ENCODE measurements at places on chromosomes 2 and 18. TPM values are rescaled to one million over a fixed set of nuclear protein-coding genes. Genes with fewer than 3 reads are reported as not detected.
A peak's percentile ranks its signal among the peaks of the same experiment; 100 is the strongest.

DNA sequence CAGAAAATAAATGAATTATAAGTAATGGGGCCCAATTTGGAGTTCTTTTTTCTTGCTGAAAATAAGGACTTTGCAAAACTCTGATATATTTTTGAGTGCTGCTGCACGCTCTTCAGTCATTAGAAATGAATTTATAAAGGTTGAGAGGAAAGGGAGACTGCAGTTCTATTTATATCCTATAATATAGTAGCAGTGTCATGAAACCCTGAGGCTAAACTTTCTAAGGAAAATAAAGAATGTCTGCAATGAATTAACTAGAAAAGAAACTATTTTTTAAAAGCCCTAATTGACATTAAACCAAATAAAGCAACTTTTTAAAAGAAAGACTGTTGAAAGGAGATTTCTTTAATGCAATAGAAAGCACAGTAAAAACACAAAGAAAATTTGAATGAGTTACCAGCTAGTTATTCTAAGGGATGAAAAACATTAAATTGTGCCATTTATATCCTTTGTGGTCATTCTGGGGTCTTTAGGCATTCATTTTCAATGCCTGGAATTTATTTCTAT lies 1072.8 kb upstream of the TMEFF2 start:
- no peaks in the 10 kb centered on the region for H3K27me3 ChIP-seq
- H3K4me1 ChIP-seq: no peaks in the 10 kb centered on the region
- H3K27ac ChIP-seq: no peak overlapping the region
- H3K36me3 ChIP-seq: no peaks in the 10 kb centered on the region

DNA sequence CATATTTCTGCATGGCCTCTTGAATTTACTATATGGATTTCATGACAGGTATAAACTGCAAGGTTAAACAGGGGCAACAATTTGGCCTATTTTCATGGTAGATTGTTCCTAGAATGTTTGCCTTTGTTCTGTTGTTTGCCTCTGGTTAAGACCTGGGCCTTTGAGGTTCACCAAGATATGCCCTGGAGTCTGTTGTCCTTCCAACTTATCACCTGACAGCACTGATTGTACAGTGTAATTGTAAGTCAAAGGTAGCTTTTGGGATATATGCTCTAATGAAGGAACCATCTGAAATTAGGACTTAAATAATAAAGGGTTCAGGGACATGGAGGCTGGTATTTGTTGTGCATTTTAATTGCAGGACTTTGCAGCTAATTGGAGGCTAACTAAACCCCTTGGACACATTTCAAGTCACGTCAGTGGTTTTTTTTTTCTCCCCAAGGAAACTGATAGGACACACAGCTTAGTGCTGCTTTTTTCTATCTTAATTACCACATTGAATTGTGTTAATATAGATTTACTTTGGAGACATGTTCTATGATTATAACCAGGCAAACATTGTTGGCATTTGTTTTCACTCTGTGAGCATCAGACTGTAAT lies 771.2 kb upstream of the LINC00305 start:
- no peaks in the 10 kb centered on the region for H3K4me1 ChIP-seq
- H3K27me3 ChIP-seq: no peaks in the 10 kb centered on the region
- no peak overlapping the region for H3K27ac ChIP-seq
- no peaks in the 10 kb centered on the region for H3K36me3 ChIP-seq

DNA sequence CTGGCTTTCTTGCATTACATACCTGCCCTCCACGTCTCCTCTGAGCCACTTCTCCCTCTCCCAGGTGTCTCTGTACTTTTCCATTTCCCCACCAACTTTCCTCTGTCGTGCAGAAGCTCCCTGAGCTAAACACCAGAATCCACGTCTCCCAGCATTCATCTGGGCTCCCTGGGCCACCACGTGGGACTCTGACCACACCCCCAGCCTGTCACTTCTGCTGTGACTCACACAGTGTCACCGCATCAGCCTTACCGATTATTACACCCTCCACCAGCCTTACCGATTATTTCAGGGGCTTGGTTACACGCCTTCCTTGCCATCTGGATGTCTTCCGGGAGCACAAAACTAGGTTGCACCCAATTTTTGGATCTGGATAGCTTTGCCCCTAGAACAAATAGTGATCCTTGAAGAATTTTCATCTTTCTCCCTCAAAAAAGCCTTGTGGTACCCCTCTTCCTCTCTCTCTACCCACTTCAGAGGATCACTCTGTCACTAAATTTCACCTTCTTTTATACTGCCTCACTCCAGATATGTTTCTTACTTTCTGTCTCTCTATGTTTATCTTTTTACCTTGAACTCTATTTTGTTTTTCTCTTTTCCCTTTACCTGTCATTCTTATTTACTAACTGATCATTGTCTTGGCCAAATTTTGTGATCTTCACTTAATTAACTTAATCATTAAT lies 136.9 kb upstream of the CAB39 start:
- H3K27ac ChIP-seq: no peak overlapping the region
- no peaks in the 10 kb centered on the region for H3K36me3 ChIP-seq
- no peaks in the 10 kb centered on the region for H3K27me3 ChIP-seq
- no peaks in the 10 kb centered on the region for H3K4me1 ChIP-seq

DNA sequence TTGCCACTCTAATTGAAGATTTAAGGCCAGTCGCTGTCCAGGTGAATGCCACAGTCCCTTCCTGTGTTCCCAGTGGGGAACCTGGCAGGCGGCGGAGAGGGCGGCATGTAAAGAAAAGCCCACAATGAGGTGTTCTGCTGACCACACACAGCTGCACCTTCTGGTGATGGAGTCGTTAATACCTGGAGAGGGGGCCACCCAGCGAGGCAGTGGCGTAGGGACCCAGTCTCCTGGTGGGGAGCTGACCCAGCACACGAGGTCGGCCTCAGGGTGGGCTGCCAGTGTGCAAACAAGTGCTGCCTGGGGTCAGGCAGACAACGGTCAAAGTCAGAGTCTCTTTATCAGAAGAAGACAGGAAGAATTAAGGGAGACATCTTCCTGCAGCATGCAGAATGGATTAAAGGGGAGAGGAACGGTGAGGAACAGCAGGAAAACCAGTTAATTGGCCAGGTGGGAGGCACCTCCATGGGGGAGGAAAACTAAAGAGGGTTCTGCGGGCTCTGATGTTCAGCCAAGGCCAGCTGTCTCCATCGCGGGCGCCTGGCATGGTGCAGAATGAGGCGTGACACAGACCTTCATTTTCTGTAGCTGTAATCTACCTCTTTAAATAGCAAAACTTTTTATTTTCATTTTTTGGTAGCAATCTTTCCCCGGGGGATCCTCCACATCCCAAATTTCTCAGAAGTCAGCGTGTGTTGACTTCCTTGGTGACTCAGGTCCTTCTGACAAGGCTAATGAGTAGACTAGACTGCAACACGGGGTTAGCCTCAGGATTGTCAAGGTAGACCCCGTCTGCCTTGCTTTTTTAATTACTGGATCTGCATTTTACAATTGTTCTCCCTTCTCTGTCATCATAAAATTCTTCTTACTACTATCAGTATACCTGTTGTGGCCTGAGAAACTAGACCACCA lies 78.3 kb downstream of the SMAD7 start:
- H3K36me3 ChIP-seq: no peaks in the 10 kb centered on the region
- no peak overlapping the region for H3K4me3 ChIP-seq
- H3K27ac ChIP-seq: peak overlapping the region; percentile 79
- H3K27me3 ChIP-seq: no peaks in the 10 kb centered on the region
- H3K4me1 ChIP-seq: peaks cover 28% of the 10 kb centered on the region
- DNase-seq: no peak

- no peak overlapping the region for H3K4me3 ChIP-seq
- H3K27me3 ChIP-seq: no peaks in the 10 kb centered on the region
- H3K4me1 ChIP-seq: peaks cover 24% of the 10 kb centered on the region
- peak overlapping the region; percentile 44 for H3K27ac ChIP-seq
These were observed 183.1 kb upstream of the SH3BP4 start for GRCh38 chr2:234768608-234769196.

DNA sequence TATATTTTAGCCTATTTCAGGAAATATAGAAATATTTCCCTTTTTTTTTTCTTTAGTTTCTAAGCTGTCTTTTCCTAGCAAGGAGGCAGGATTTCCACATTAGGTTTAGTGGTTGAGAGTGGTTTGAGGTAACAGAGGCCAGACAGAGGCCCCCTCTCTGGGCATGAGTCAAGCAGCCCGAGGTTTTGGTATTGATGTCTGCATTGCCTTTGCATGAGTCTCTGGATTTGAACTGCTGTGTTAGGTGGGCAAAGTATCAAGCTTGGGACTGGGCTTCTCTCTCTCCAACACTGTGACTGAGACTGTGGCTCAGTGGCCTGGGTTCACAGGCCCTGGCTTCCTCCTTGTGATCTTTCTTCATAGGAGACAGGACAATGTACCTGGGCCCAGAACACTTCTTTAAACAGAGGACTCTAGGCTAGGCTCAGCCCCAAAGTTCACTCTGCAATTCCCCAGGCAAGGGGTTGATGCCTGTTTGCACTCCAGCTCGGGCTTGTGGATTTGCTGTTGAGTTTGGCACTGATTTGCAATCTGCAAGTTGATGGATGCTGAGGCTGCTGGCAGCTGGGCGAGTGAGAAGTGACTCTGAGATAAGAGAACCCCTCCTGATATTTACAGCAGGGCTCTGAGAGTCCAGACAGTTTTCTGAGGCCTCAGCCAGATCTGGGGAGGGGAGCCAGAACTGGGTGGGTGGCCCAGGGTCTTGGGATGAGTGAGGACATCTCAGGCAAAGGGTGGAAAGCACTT lies 271.2 kb downstream of the EN1 start:
- no peaks in the 10 kb centered on the region for H3K4me1 ChIP-seq
- H3K4me3 ChIP-seq: no peak overlapping the region
- no peak for DNase-seq

DNA sequence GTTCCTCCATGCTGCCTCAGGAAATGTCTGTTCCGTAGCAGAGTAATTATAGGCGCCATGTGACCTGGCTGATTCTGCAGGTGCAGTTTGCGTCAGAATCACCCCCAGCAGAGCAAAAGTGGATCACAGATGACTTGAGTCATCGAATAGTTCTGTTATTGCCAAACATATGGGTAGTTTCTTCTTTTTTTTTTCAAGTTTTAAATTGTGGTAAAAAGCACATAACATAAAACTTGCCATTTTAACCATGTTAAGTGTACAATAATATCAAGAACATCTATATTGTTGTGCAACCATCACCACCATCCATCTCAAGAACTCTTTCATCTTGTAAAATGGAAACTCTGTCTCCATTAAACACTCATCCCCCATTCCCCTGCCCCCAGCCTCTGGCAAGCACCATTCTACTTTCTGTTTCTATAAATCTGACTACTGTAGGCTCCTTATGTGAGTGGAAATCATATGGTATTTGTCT lies 177.7 kb upstream of the TWIST2 start:
- no peak overlapping the region for H3K4me3 ChIP-seq
- H3K27me3 ChIP-seq: no peaks in the 10 kb centered on the region
- no peaks in the 10 kb centered on the region for H3K4me1 ChIP-seq
- no peak overlapping the region for H3K27ac ChIP-seq
- no peak for DNase-seq

DNA sequence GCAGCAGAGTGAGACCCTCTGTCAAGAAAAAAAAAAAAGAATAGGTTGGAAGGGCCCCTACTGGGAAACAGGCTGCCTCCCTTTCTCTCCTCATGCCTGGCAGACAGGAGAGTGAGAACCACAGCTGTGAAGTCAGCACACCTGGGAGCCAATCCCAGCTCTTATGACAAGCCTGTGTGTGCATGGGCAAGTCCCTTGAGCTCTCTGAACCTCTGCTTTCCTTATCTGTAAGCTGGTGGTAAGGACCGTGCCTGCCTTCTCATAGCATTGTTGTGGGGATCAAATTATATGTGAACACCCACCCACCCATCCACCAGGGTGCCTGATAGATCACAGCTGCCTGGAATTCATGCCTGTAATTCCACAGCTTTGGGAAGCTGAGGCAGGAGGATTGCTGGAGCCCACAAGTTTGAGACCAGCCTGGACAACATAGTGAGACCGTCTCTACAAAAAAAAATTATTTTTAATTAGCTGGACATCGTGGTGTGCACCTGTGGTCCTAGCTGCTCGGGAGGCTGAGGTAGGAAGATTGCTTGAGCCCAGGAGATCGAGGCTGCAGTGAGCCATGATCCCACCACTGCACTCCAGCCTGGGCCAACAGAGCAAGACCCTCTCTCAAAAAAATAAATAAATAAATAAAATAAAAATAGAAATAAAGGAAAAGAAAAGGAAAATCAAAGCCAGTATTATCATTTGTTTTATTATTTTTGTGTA lies 66.9 kb upstream of the MCFD2 start:
- no peaks in the 10 kb centered on the region for H3K27me3 ChIP-seq
- peaks cover 49% of the 10 kb centered on the region for H3K4me1 ChIP-seq
- no peak overlapping the region for H3K4me3 ChIP-seq
- peak overlapping the region; percentile 91 for H3K27ac ChIP-seq

Gene SKA1
- total RNA-seq: 0.74 TPM

Gene REV1
- total RNA-seq: 102 TPM

Gene APCDD1
- total RNA-seq: 110 TPM

Gene TLX2
- total RNA-seq: 6.6 TPM

Gene ERFE
- not detected for total RNA-seq

Gene HMSD
- not detected for total RNA-seq

Gene MERTK
- 15.7 TPM for total RNA-seq

Gene SGPP2
- total RNA-seq: 24.8 TPM

Gene MPP4
- 0.74 TPM for total RNA-seq

Gene MAB21L4
- 21.1 TPM for total RNA-seq

Gene ANKRD30BL
- total RNA-seq: 1.2 TPM
